Activated T-helper 17 cell treated with anti-CD3 and anti-CD28 coated beads, Interleukin-2, amount 50 U/mL, for 72 hours (primary cell): ENCODE measurements at places on chromosomes 2 and 18.

GRCh38 chr2:41920812-41921211, 127.0 kb upstream of the PKDCC start:
- ATAC-seq, result no peak

GRCh38 chr2:199433204-199433832, 24.4 kb downstream of the SATB2 start:
- ATAC-seq, result no peak

GRCh38 chr2:162242586-162243280, 512 bp downstream of the FAP start:
- no peak for ATAC-seq

GRCh38 chr2:145546091-145546490, 1026.2 kb upstream of the ZEB2 start:
- no peak for ATAC-seq

GRCh38 chr2:109020217-109020637, 31.2 kb upstream of the EDAR start:
- ATAC-seq, result no peak

GRCh38 chr2:144946263-144946662, 426.3 kb upstream of the ZEB2 start:
- ATAC-seq, result no peak

- no peak for ATAC-seq
These were observed 269.8 kb downstream of the TMX3 start for GRCh38 chr18:68445136-68445535.

DNA sequence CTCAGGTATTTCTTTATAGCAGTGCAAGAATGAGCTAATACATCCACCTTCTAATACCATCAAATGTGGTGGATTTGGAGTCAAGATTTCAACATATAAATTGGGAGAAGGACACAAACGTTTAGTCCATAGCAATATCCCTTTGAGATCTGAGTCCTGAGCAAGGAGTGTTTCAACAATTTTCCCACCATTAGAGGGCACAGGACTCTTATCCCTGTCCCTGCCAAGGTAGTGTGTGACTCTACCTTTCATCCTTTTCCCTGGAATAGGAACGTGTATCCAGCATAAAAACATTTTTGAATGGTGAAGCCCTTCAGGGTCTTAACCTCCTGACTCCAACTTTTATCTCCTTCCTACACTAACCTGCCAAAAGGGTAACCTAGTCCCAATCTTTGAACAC, 181.3 kb upstream of the SRD5A2 start:
- no peak for ATAC-seq

DNA sequence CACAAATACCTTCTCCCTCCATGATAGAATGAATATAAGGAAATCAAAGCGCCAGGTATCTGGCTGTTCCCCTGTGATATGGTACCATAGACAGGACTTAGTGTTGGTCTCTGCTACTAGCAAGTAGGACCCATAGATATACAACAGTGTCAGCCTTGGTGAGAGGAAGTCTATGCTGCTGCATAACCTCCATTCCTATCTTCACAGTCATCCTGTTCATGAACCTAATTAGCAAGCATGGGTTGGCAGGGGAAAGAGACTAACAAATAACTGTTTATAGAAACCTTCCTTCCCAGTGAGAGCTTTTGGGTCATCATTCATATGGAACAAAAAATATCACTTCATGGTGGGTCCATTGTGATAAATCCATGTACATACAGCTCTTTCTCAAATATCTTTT, 188.9 kb upstream of the FAM98A start:
- ATAC-seq, result no peak

GRCh38 chr18:57194070-57194469, 47.2 kb downstream of the BOD1L2 start:
- ATAC-seq, result no peak

- ATAC-seq, result no peak
These were observed 150.2 kb downstream of the TMEFF2 start for GRCh38 chr2:192044496-192044895.

GRCh38 chr2:185625604-185626003, 113.0 kb upstream of the FSIP2 start:
- ATAC-seq, result no peak

DNA sequence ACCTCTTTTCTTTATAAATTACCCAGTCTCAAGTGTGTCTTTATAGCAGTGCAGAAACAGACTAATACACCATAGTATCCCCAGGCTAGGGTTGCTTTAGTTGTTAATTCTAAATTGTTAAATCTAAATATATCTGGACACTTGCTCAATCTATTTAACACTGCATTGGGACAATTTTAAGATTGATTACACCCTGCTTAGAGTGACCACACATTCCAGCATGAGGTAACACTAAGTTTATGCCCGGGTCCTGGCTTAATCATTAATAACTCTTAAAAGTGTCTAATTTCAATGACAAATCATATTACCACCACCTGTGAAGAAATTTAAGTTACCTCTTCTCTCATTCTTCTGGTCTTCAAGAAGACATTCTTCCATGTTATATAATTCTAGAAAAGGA, 131.4 kb downstream of the ZNF385B start:
- no peak for ATAC-seq

GRCh38 chr18:75110846-75111415, 98.0 kb downstream of the PTGR3 start:
- ATAC-seq, result no peak

DNA sequence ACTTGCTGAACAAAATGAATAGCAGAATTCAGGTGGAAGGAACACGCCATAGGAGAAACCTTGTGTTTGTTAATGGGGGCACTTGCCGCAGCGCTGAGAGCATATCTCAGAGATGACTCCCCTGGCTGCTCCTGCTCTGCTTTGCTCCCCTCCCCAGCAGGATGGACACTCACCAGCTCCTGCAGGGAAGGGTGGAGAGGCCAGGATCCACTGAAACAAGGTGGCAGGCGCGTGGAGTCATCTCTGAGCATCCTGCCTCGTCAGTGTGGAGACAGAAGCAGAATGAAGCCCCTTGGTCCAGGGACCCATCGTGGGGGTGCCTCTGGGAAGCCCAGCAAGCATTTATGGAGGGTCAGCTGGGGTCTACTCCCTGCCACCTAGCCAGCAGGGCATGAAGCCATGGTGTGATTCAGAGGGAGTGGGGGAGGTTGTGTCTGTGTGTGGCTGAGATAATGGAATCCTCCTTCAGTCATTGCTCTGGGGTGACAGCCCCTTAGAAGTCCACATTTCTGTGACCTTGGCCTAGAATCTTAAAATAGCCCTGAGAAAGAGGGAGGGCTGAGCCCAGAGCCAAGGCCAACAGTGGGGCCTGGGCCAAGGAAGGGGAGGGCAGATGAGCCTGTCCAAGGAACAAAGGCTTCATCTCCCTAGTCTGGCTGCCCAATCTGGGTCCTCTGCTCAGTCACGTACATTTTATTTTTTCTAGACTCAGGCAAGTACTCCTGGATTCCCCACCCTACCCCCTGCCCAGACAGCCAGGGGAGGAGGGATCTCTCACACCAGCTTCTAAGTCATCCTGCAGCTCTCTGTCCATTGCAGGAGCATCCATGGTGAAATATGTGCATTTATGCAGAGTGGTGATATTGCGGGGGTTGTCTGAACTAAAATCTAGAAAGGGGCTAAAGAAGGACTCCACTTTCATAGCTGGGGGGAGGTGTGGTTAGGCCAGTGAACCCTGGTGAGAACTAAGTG, 215.4 kb downstream of the ZBTB7C start:
- ATAC-seq, result no peak

DNA sequence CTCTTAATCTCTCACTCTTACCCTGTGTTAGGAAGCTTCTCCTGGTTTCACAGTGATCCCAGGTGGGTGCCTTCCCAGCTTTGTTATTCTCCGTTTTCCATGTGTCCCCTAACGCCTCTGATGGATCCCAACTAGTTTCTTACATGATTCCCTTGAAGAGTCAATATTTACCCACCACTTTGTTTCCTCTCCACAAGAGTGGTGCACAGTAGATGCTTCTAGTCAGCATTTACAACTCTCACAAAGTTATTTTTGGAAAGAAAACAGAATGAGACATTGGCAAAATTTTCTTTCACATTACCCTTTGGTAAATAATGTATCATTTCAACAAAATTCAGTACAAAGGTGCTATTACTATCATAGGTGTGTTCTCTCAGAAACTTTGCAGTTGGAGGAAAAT, 1611.1 kb upstream of the ZEB2 start:
- ATAC-seq, result no peak

- no peak for ATAC-seq
These were observed 260.6 kb downstream of the ANAPC1 start for GRCh38 chr2:111623380-111623779.

GRCh38 chr2:55108456-55109160, 58.4 kb upstream of the RTN4 start:
- no peak for ATAC-seq

GRCh38 chr2:233598952-233599351, 18.5 kb upstream of the UGT1A8 start:
- no peak for ATAC-seq

GRCh38 chr2:212259226-212259625, 279.4 kb downstream of the ERBB4 start:
- no peak for ATAC-seq

DNA sequence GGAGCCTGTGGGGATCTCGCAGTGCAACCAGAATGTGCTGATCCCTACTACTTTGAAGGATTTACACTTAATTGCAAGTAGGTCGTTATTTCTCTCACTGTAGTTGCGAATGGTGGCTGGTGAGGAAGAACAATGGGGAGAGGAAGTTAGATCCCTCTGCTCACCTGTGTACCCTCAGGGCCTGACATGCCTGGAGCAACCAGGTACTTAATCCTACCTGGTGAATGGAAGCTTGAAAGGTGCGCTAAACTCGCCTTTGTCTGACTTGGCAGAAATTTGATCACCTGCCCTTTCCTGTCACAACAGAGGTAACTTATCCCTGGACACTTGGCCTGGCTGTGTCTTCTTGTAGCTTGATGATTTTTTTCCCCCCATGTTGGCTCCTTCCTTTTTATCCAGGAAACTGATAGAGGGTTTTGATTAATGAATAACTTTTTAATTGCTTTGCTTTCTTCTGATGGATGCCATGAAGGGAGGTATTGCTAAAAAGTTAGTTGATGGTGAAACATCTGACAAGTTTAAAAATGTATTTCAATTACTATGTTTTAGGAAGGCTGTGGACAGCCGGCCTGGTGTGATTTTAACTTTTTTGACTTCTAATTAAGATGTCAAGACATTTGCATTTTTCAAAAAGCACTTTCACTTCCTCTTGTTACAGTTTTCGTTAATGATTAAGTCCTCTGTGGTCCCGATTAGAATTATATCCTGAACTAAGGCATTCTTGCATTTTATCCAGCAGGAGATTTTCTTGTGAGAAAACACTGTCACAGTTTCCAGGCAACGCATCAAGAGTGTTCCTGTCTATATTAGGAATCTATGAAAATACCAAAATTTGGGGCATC, 9.2 kb downstream of the SGPP2 start:
- no peak for ATAC-seq

GRCh38 chr2:76075126-76075525, 364.4 kb upstream of the GCFC2 start:
- no peak for ATAC-seq

DNA sequence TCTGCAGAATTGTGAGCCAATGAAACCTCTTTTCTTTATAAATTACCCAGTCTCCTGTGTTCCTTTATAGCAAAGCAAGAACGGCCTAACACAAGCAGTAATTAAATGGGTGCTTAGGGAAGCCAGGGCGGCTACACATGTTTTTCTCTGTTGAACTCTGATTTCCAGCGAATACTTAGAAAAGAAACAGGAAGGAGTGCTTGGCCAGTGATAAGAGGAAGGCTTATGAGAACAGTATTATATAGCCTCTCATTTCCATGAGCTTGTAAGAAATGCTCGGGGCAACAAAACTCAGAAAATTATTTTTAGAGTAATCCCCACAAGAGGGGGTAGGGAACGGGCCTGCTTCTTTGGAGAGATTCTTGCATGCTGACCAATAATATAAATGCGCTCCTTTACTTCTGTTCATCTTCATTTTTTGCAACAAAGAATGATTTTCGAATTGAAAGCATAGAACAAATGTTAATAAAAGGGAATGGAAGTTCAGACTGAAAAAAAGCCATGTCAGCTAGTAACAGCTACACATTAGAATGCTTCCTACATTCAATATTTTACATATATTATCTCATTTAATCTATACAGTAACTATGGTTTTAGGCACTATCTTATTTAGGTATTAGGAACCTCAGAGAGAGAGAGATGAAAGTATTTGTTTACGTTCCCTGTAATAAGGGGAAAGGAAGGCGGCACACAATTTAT, 49.7 kb upstream of the CCDC85A start:
- no peak for ATAC-seq

DNA sequence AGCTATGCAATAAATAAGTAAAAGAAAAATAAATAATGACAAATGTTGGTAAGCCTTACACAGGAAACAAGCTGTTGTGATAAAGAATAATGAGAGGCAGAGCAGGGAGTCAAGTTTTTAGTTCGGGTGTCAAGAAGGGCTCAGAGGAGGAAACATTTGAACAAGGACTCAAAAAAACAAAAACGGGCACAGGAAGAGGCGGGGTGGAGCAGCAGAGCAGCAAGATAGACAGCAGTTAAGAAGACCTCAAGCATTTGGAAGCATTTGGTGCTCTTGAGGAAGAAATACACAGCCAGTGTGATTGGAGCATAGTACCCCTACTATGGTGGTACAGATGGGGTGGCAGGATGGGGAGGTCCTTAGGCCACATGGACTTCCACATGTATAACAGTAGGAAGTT, 2.8 kb downstream of the TMEM169 start:
- no peak for ATAC-seq

DNA sequence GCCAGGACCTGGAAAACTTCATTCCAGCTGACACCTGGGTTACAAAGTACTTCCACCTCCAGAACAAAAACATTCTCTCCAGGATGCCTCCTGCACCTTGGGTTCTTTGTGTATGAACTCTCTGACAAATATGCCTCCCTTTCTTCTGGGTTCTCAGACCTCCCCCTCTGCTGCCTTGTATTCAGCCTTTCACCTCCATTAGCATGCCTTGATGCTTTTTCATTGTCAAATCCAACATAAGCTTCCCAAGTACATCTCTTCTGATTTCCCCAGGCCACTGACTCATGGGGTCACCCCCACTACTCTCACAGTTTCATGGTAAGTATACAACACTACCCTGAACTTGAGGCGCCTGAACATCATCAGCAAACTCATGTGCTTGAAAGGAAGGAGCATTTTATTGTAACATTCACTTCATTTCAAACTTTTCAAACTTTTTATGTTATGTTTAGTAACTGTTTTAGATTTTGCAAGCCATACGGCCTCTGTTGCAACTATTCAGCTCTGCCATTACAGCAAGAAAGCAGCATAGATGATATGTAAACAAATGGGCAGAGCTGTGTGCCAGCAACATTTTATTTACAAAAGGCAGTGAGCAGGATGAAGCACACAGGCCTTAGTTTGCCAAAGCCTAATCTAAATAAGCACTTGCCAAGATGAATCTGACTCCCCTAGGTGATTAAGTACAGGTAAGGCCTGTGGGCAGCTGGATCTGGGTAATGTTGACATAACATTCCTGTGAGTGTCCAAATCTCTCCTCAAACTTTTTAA, 32.5 kb upstream of the MRPS9 start:
- ATAC-seq, result no peak

GRCh38 chr18:48896326-48896874, 54.4 kb downstream of the SMAD7 start:
- ATAC-seq, result no peak

- ATAC-seq, result peak; percentile 80
These were observed 104.9 kb downstream of the MBD2 start for GRCh38 chr18:54119524-54120019.
